Thoracic aorta (tissue), 2 donors: ENCODE measurements at places on chromosomes 12 and 14.

- no peak for DNase-seq
Observed at GRCh38 chr12:100574187-100575074, 947 bp downstream of the GAS2L3 start.

GRCh38 chr14:56333359-56334292, 215.4 kb downstream of the PELI2 start:
- DNase-seq, result no peak

- DNase-seq, result no peak
Observed at GRCh38 chr12:100221523-100221922, 20.9 kb downstream of the ACTR6 start.

- DNase-seq, result no peak
Observed at GRCh38 chr14:69654116-69654515, 42.7 kb downstream of the SUSD6 start.

DNA sequence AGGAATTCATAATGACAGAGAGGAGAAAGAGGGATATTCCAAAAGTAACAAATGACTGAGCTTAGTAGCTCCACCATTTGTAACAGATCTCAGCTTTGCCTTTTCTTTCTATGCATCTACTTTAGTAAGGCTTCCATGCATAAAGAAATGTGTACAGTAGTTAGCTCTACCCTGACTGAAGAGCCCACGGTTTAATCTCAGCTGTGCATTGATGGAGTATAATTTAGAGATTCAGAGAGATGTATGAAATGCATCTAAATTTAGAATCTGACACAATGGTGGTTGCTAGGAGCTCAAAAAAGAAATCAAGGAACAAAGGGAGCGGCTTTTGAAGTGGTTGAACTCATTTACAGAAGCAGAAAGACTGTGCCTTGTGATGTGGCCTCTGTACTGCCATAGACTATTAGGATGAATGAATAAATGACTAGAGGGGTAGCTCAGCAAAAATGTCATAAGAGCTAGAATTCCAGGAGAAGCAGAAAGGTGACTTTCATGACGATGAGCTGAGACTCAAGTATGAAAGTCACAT, 838.6 kb downstream of the RPS29 start:
- no peak for DNase-seq
